Cardiac septum (tissue), 1 donor: ENCODE measurements at places on chromosomes 1 and 21. TPM values are rescaled to one million over a fixed set of nuclear protein-coding genes. Genes with fewer than 3 reads are reported as not detected.

The NBPF6 gene
- not detected for total RNA-seq

The NPHS2 gene
- not detected for total RNA-seq

DNA sequence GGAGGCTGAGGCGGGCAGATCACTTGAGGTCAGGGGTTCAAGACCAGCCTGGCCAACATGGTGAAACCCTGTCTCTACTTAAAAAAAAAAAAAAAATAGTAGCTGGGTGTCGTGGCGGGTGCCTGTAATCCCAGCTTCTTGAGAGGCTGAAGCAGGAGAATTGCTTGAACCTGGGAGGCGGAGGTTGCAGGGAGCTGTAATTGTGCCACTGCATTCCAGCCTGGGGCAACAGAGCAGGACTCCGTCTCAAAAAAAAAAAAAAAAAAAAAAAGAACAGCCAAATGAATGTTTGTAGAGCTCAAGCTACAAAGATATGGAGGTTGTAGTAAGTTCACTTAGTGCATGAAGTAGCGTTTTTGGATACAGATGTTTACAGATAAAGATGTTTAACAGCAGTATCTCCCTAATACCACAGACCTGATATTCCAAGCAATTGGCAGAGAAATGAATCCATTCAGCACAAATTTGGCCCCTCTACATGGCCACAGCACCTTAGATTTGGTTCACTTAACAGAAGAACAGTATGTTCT is 49.5 kb upstream of the IPO9 start:
- DNase-seq = no peak

GRCh38 chr1:205216588-205216987 is 5.1 kb upstream of the DSTYK start:
- DNase-seq = no peak

The HEYL gene
- 20.5 TPM for total RNA-seq

- DNase-seq = no peak
These were observed 684.2 kb downstream of the LTN1 start for GRCh38 chr21:28308516-28308915.

- DNase-seq = no peak
These were observed 59.4 kb downstream of the DIPK1A start for GRCh38 chr1:92901699-92902405.
